ENCODE measurements at places on chromosomes 4 and X. TPM values are rescaled to one million over a fixed set of nuclear protein-coding genes. Genes with fewer than 3 reads are reported as not detected.

CT45A2 gene
- not detected for total RNA-seq

CXCL1 gene
- total RNA-seq: not detected

HS3ST1 gene
- 0.51 TPM for total RNA-seq

TLR6 gene
- total RNA-seq: 1.7 TPM

NPFFR2 gene
- total RNA-seq: not detected

DCAF16 gene
- 48.5 TPM for total RNA-seq

VGLL1 gene
- not detected for total RNA-seq

FABP2 gene
- total RNA-seq: not detected

BGN gene
- total RNA-seq: not detected

NOX1 gene
- total RNA-seq: not detected

AVPR2 gene
- not detected for total RNA-seq

NXF2 gene
- total RNA-seq: not detected

FBXL5 gene
- 31.3 TPM for total RNA-seq

KLHL4 gene
- not detected for total RNA-seq

BEX5 gene
- total RNA-seq: 0.86 TPM

FAM9C gene
- 0.05 TPM for total RNA-seq

CENPVL2 gene
- total RNA-seq: not detected

SYN1 gene
- total RNA-seq: 0.22 TPM

RNF150 gene
- total RNA-seq: not detected

FAM149A gene
- 0.61 TPM for total RNA-seq

NKX3-2 gene
- total RNA-seq: not detected

FAM184B gene
- not detected for total RNA-seq

PAGE1 gene
- total RNA-seq: not detected

ADRA2C gene
- not detected for total RNA-seq
